ENCODE measurements at places on chromosomes 11 and 22. TPM values are rescaled to one million over a fixed set of nuclear protein-coding genes. Genes with fewer than 3 reads are reported as not detected.

DNA sequence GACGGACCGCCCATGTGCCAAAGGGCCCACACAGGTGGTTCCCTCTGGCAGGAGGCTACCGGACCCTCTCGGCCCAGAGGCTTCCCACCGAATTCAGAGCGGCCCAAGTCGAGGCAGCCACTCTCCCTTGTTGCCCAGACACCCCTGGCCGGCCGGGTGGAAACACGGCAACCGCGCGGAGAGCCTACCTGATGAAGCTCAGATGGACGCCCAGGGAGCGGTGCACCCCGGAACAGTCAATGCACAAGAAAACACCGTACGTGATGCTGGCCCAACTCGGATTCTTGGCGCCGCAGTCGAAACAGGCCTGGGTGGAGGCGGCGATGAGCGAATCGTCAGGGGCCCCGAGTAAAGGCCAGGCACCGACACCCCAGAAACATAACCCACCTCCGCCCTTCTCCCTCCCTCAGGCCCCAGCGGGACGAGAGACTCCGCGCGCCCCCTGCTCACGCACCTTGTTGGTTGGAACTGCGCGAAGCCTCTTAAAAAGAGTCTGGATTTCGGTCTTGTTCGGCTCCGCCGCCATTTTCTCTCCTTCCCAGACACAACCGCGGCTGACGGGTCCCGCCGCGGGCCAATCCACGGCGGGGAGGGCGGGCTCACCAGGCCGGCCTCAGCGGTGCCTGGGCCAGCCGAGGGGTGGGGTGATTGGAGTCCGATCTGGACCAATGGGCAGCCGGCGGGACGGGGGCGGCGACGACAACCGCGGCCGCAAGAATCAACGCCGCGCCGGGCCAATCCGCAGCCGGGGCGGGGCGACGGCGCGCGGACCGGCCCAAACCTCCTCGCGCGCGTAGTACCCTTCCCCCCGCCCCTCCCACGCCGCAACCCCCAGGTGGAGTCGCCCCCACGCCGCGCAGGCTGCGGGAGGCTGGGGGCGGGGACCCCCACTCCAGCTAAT, at the start of gene ARFGAP2:
TSS of gene ARFGAP2 (minus strand) at position 552 of the 901 bp plus-strand sequence. CDS start at position 526, 26 bp downstream.
- DNase-seq: peak; percentile 99

DNA sequence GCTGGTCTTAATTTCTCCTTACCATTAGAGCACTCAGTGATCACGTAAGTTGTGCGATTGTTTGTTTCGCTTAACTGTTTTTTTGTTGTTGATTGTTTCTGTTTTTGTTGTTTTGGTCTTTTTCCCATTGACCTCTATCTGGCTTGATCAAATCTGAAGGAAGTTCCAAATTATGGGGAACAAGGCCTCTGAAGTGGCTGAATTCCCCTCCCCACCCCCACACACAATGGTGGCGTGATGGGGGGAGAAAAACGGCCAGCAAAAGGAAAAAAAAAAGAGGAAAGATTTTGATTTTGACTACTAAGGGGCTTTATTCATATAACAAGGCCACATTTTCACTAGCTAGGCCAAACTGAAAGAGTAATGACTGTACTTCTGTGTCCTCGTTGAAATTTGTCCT, 53.6 kb downstream of the OSBPL5 start:
- no peak for DNase-seq

- no peak for DNase-seq
Observed at GRCh38 chr11:130472434-130472961, 24.1 kb downstream of the ADAMTS15 start.

GRCh38 chr22:20595461-20595860, 88.1 kb downstream of the MED15 start:
- no peak for DNase-seq

GRCh38 chr22:49088801-49089791, 738.6 kb downstream of the BRD1 start:
- DNase-seq: no peak

DNA sequence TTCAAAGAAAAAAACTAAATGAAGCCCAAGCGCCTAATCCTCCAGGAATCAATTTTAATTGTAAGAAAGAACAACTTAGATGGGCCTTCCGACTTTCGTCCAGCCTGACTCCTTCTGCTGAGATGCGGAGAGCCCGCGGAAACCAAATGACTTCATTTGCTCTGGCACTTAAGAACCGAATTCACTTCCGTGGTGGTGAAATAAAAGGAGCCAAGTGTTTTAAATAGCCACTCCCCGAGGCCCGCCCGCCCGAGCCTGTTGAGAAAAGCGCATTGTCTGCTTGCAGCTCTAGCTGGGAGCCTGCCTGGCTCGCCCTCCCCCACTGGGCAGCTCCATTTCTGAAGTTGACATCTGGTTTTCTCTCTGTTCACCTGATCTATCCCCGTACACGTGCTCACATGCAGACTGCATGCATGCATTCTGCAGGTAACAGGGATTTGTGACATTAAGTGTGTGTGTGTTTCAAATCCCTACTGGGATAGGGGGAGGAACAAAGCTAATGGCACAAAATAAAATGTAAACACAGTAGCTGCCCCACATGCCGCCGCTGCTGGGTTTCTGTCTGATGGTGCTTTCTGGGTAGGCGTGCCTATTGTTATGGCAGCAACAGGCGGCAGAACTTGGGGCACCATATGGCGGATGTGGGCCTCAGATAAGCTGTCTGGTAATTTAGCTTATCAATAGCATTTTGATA, 6.2 kb downstream of the TEAD1 start:
- peak; percentile 80 for DNase-seq

DNA sequence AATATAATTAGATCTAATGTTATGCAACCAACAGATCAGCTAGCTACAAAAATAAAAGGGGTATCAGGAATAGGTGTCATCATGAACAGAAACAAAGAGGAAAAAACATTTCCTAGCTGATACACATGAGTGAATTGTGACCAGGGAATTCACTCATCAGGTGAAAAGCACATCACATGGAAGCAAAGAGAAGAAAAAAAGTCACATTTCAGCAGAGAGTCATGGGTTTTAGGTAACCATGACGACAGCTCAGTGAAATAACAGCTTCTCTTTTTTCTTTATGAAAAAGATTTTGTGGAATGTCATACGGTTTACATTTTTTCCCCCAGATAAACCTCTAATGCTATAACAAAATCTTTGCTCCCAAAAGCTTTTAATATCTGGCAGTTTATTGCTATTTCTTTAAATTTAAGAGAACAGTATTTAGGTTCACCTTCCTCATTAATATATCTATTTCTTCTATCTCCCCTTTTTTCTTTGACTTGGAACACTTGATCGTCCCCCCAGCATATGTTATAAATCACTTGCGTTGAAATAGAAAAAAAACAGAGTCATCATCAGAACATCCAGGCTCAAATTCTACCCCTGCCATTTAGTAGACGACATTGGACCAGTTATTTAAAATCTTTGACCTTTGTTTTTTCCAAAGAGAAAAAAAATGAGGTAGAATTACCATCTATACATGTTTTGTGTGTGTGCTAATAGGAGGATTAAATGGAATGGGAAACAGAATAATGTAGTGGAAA, 5.3 kb downstream of the TYR start:
- no peak for DNase-seq

GRCh38 chr11:130313383-130314183, 1.1 kb downstream of the ZBTB44 start:
- DNase-seq: no peak

GRCh38 chr11:95293116-95293515, 62.1 kb upstream of the SESN3 start:
- peak; percentile 45 for DNase-seq

DNA sequence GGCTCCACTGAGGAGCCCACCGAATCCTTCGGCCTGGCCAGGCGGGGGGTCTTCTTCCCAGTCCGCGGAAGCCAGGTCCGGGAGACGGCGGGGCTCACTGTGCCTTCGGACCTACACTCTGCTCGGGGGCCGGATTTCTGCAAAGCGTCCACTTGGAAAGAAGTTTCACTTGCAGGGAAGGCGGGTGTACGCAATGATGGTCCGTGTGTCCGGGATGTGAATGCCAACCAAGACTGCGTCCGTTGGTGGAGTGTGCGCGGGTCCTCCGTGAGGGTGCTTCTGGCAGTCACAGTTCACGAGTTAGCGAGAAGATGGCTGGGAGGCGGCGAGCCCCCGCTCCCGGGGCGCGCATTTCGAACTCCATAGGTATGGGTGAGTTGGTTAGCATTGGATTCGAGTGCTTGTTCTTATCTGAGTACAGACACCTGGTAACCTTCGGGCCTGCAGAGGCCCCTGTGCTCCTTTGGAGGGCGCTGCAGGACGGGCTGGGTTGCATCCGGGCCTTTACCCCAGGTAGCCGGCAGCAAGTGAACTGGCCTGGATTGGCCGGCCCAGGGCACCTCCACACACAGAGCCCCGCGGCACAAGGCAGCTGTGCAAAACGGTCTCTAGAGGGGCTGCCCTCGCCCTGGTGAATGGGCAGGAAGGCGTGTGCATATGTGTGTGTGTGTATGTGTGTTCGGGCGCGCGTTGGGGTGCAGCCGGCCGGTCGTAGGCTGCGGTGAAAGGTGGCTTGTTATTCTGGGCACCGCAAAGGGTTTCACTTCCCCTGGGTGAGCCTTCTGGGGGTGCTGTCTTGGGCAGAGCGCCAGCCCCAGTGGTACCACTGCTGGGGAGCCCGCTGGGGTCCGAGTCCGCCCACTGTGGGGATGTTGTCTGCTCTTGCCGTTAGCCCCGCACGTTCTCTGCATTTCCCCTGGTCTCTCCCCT, 13.3 kb upstream of the CYP2R1 start:
- DNase-seq: peak; percentile 54

DNA sequence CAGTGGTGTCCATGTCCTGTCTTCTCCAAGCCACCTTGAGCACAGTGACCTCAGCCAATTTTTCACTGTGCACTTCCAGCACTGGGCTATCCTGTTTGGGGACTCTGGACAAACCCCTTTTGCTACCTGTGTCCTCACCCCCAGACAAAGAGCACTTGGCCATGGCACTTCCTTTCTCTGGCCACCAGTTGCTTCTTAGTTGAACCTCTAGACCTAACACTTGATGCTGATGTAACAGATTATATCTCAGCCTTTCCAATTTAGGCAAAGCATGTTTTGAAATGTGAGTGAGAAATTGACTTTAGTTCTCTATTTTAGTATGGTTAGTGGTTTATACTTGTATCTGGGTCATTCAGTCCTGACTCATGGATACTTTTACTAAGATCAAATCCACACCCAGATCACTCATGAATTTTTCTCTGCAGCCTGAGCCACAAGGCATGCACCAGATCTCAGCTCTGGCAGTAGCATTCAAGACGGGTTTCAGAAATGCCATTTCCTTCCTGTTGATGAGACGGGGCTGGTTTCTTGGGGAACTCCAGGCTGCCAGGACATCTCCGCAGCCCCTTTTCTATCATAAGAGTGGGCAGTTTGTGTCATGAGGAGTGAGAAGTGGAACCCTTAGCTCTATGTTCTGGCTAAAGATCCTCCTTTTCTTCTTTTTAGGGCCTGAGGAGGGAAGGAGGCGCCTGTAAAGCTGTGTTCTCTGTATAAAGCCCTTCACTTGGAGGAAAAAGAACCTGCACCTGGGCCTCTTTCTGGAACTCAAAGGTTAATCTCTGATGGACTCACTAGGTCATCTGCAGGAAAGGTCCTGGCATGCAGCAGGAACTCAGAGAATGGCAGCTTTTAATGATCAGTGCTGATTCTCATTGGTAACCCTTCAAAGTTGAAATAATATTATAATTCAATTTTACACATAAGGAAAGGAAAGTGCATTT, 185.6 kb upstream of the TENM4 start:
- DNase-seq: peak; percentile 74

DNA sequence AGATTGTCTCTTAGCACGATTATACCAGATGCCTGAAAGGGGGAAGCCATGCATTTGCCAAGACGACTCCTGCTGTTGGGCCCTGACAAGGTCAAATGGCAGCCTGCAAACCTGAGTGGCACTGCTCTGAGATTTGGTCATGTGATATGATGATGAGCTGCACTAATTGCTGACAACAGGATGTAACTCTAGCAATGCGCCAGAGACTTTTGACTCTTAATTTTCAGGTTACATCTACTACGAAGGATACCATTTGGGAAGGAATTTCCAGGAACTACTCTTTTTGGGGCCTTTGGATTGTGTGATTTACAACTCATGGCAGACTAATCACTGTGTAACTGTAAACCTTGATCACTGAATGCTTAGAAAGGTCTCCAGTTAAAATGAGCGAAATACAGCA, 13.1 kb downstream of the TREH start:
- DNase-seq: no peak

GRCh38 chr11:128961645-128962044, 19.0 kb upstream of the TP53AIP1 start:
- DNase-seq: no peak

DNA sequence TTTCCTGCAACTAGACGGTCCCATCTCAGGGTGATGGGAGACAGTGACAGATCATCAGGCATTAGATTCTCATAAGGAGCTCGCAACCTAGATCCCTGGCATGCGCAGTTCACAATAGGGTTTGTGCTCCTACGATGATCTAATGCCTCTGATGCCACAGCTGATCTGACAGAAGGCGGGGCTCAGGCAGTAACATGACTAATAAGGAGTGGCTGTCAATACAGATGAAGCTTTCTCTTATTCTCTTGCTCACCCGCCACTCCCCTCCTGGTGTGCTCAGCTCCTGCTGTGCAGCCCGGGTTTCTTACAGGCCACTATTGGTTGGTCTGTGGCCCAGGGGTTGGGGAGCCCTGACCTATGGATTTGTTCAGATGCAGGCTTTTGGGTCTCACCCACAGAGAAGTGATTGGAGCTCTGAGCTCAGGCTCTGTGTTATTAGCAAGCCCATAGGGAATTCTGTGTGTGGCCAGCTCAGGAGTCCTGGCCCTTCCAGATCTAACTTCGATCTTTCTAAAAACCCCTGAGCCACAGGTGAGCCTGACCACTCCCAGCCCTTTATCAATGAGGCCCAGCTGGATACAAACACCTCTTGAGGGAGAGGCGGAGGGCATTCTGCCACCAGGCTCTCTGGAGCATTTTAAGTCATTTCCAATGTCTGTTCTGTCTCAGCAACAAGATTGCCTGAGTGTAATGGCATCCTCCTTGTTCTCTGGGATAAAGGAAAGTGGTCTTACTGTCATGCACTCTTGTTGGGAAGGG, 351.8 kb downstream of the BUD13 start:
- DNase-seq: peak; percentile 76

The NXPE1 gene
- 0.07 TPM for polyA plus RNA-seq

The SLC22A12 gene
- polyA plus RNA-seq: 0.03 TPM

The TEX54 gene
- 0.76 TPM for polyA plus RNA-seq

The RTN4RL2 gene
- 0.60 TPM for polyA plus RNA-seq

The LRRC74B gene
- 0.22 TPM for polyA plus RNA-seq

The MS4A15 gene
- 0.04 TPM for polyA plus RNA-seq
